ENCODE measurements at places on chromosomes 12 and 14. TPM values are rescaled to one million over a fixed set of nuclear protein-coding genes. Genes with fewer than 3 reads are reported as not detected.

DNA sequence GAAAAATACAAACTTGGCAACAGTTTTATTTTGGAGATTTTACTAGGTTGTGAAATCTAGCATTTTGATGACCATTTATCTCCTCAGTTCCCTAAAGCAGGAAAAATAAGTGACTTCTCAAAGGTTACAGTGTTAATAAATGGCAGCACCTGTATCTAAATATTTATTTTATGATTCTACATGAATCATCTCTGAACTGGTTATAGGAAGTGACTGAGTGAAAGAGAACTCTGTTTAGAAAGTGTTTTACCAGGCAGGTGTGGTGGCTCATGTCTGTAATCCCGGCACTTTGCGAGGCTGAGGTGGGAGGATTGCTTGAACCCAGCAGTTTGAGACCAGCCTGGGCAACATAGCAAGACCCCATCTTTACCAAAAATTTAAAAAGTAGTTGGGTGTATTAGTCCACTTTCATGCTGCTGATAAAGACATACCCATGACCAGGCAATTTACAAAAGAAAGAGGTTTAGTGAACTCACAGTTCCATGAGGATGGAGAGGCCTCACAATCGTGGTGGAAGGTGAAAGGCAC is 26.3 kb downstream of the MIPOL1 start:
- peaks cover 16% of the 10 kb centered on the region for H3K36me3 ChIP-seq
- DNase-seq: no peak
- no peaks in the 10 kb centered on the region for H3K4me1 ChIP-seq
- H3K27ac ChIP-seq: no peak overlapping the region

DNA sequence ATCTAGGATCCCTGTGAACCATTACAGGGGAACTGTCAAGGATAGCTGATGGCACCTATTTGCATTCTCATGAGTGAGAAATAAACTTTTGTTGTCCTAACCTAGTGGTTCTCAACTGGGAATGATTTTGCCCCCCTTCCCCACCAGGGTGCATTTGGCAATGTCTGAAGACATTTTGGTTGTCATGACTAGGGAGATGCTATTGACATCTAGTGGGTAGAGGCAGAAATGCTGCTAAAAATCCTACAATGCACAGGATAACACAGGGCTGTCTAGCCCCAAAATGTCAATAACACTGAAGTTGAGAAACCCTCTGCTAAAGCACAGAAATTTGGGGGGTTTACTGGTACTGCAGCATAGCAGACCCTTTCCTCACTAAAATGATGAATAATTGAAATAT is 140.9 kb upstream of the SRRM4 start:
- peaks cover 4% of the 10 kb centered on the region for H3K27me3 ChIP-seq
- peaks cover 24% of the 10 kb centered on the region for H3K4me1 ChIP-seq
- DNase-seq: no peak
- no peak overlapping the region for H3K4me3 ChIP-seq
- H3K27ac ChIP-seq: no peak overlapping the region

DNA sequence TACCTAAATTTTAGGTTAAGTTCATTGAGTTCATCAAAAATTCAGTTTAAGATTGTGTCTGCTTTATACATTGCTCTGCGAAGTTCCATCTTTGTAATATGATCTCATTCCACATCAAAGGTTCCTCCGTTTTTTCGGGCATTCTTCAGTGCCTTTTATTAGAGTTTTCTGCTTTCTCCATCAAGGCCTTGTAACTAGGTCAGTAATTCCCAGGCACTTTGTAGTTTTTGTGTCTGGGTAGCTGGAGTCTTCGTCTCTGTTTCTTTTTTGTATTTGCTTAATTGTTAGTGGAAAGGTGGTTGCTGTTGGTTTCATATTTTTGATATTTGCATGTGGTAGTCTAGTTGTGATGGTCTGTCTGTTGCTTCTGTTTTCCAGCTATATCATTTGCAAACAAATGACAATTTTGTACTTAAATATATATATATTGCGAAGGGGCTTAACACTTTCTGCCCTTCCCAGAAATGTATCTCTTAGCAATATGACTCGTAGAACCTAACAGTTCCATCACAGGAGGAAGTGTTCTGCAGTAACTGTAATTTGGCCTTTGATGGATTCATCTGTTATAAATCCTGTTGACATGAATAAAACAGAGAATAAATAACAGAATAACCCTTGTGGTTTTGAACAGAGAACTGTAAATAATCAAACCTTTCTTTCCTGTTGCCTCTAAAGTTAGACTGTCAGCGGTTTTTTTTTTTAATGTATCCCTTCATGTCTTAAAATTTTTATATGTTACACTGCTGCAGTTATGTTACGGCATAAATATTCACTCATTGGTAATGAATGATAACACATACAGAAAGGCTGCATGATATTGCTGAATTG is 88.4 kb upstream of the DYNC1H1 start:
- H3K27me3 ChIP-seq: peaks cover 5% of the 10 kb centered on the region
- DNase-seq: no peak
- peaks cover 21% of the 10 kb centered on the region for H3K4me1 ChIP-seq
- H3K27ac ChIP-seq: peak overlapping the region; percentile 43
- no peaks in the 10 kb centered on the region for H3K36me3 ChIP-seq

DNA sequence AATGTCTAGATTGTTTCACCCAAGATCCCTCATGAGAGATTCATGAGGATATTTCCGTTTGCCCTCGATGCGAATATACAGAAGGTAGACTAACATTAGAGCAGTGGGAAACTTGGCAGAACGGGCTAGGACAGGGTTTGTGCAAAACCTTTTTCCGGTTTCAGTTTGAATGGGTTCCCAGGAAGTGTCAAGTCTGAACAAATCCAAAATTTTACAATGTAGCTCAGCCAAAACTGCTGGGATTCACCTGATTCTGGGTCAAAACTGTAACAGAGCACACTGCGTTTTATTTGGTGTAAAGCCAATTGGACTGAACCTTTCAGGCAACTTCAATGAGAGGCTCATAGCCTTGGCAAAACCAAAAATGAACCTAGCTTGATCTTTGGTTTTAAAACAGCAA is 337.8 kb upstream of the DIO2 start:
- H3K4me3 ChIP-seq: no peak overlapping the region
- no peaks in the 10 kb centered on the region for H3K4me1 ChIP-seq
- H3K36me3 ChIP-seq: no peaks in the 10 kb centered on the region

- no peaks in the 10 kb centered on the region for H3K4me1 ChIP-seq
- no peak overlapping the region for H3K4me3 ChIP-seq
- DNase-seq: no peak
- no peak overlapping the region for H3K27ac ChIP-seq
These were observed 188.9 kb downstream of the SLC41A2 start for GRCh38 chr12:104769144-104769561.

- peaks cover 5% of the 10 kb centered on the region for H3K27me3 ChIP-seq
- no peak for DNase-seq
- no peak overlapping the region for H3K27ac ChIP-seq
- H3K4me1 ChIP-seq: peaks cover 1% of the 10 kb centered on the region
- H3K36me3 ChIP-seq: peaks cover 8% of the 10 kb centered on the region
These were observed 34.5 kb upstream of the PLEK2 start for GRCh38 chr14:67446371-67447032.

- no peak for DNase-seq
- no peak overlapping the region for H3K4me3 ChIP-seq
- no peaks in the 10 kb centered on the region for H3K4me1 ChIP-seq
These were observed 132.4 kb downstream of the BRMS1L start for GRCh38 chr14:35958499-35958898.

- peaks cover 14% of the 10 kb centered on the region for H3K4me1 ChIP-seq
- peaks cover 7% of the 10 kb centered on the region for H3K36me3 ChIP-seq
- no peaks in the 10 kb centered on the region for H3K27me3 ChIP-seq
- H3K4me3 ChIP-seq: no peak overlapping the region
- no peak overlapping the region for H3K27ac ChIP-seq
- no peak for DNase-seq
These were observed 89.3 kb downstream of the CACNA1C start for GRCh38 chr12:2142068-2142467.

GRCh38 chr14:94008234-94008633 is 11.1 kb downstream of the CCDC197 start:
- H3K36me3 ChIP-seq: no peaks in the 10 kb centered on the region
- H3K27ac ChIP-seq: no peak overlapping the region
- DNase-seq: no peak
- H3K4me1 ChIP-seq: peaks cover 6% of the 10 kb centered on the region
- no peak overlapping the region for H3K4me3 ChIP-seq

- H3K4me1 ChIP-seq: peaks cover 2% of the 10 kb centered on the region
- H3K27ac ChIP-seq: no peak overlapping the region
- H3K27me3 ChIP-seq: peaks cover 5% of the 10 kb centered on the region
- no peak overlapping the region for H3K4me3 ChIP-seq
These were observed 14.2 kb downstream of the VRTN start for GRCh38 chr14:74362361-74362915.

Gene IGF1
- total RNA-seq: not detected

DNA sequence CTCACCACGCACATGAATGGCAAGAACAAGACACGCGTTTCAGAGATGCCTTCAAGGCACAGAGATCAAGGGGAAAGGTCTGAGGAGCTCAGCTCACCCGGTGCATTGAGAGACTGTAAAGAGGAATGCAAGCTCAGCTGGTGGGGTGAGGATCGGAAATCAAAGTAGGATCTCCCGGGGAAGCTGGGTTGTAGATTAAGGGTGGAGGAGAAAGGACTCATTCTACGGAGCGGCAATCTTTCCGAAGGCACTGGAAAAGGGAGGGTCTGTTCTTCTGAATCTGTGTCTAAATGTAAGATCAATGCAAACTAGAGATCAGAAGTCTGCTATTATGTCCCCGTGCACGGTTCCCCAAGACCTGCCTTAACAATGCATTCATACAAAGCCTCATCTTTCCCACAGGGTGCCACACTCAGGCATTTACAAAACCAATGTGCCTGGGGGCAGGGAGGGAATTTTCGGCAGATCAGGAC is 41.6 kb upstream of the PYGL start:
- peaks cover 4% of the 10 kb centered on the region for H3K4me1 ChIP-seq
- peaks cover 2% of the 10 kb centered on the region for H3K27me3 ChIP-seq
- H3K4me3 ChIP-seq: no peak overlapping the region
- no peak for DNase-seq
- no peak overlapping the region for H3K27ac ChIP-seq

DNA sequence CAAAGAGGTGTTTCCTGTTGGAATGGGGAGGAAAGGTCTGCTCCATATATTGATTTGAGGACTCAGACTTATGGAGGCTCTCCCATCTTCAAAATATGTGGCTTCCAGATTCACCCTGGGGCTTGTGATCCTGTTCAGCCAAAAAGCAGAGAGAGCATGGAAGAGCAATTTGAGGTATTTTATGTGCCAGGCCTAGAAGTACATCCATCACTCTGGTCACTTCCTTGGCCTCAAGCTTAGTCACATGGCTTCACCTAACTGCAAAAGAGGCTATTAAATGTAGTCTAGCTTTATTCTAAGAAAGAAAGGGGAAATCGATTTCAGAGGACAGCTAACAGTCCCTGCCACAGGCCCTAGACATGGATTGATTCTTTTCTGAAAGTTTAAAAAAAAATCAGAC is 86.2 kb downstream of the C12orf50 start:
- H3K27me3 ChIP-seq: peaks cover 2% of the 10 kb centered on the region
- H3K27ac ChIP-seq: no peak overlapping the region
- no peaks in the 10 kb centered on the region for H3K4me1 ChIP-seq

Gene CCDC197
- total RNA-seq: not detected

- no peak for DNase-seq
- H3K27me3 ChIP-seq: no peaks in the 10 kb centered on the region
- H3K27ac ChIP-seq: no peak overlapping the region
These were observed 133.4 kb downstream of the ST8SIA1 start for GRCh38 chr12:22201101-22201500.

DNA sequence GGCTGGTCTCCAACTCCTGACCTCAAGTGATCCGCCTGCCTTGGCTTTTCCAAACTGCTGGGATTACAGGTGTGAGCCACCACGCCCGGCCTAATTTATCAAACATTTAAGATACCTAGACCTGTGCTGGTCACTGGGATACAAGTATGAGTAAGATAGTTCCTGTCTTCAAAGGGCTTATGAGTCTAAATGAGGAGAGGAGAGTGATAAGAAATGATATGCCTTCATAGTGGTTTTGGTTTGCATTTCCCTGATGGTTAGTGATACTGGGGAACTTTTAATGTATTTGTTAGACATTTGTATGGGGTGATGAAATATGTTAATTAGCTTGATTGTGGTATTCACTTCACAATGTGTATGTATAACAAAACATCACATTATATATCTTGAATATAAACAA is 21.2 kb downstream of the TMED10 start:
- H3K27me3 ChIP-seq: no peaks in the 10 kb centered on the region
- H3K36me3 ChIP-seq: no peaks in the 10 kb centered on the region
- no peak overlapping the region for H3K4me3 ChIP-seq
- DNase-seq: no peak
- H3K4me1 ChIP-seq: no peaks in the 10 kb centered on the region

GRCh38 chr14:95569440-95569839 is 34.6 kb downstream of the GLRX5 start:
- H3K4me1 ChIP-seq: no peaks in the 10 kb centered on the region
- no peak overlapping the region for H3K27ac ChIP-seq
- peak; percentile 24 for DNase-seq
- no peaks in the 10 kb centered on the region for H3K27me3 ChIP-seq
- peaks cover 4% of the 10 kb centered on the region for H3K36me3 ChIP-seq
- no peak overlapping the region for H3K4me3 ChIP-seq

- no peak overlapping the region for H3K4me3 ChIP-seq
- DNase-seq: no peak
- no peaks in the 10 kb centered on the region for H3K4me1 ChIP-seq
- no peak overlapping the region for H3K27ac ChIP-seq
- H3K36me3 ChIP-seq: no peaks in the 10 kb centered on the region
- peaks cover 4% of the 10 kb centered on the region for H3K27me3 ChIP-seq
These were observed 60.9 kb upstream of the ZFP36L1 start for GRCh38 chr14:68853749-68854148.

GRCh38 chr12:119809023-119809422 is 68.1 kb downstream of the CIT start:
- no peak overlapping the region for H3K4me3 ChIP-seq
- peaks cover 4% of the 10 kb centered on the region for H3K36me3 ChIP-seq
- no peak for DNase-seq
- H3K27me3 ChIP-seq: no peaks in the 10 kb centered on the region
- H3K27ac ChIP-seq: no peak overlapping the region

DNA sequence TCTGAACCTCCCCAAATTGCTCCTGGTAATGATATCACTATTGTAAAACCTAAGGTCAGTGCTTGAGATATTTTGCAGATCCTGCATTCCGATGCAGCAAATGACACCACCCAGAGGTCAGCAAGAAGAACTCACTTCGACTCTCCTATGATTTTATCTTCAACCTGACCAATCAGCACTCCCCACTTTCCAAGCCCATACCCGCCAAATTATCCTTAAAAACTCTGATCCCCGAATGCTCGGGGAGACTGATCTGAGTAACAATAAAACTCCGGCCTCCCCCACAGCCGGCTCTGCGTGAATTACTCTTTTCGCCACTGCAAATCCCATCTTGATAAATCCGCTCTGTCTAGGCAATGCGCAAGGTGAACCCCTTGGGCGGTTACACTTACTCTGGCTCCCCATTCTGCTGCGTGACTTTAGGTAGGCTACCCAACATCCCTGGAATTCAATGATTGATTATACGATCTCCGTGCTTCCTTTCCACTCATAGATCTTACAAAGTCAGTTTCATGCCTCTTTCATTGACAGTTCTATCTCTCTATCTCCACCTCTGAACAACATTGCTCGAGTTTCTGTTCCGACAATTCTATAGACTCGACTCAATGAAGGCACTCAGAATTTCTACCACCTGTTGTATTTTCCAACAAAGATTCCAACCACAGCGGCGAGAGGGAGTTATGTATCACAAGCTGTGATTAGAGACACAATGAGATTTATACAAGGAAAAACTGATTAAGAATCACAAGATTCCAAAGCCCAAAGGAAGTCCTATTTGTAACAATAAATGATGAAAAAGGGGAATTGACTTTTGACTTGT is 939 bp downstream of the NPC2 start:
- peaks cover 5% of the 10 kb centered on the region for H3K27me3 ChIP-seq
- DNase-seq: no peak
- no peak overlapping the region for H3K4me3 ChIP-seq
- peaks cover 4% of the 10 kb centered on the region for H3K4me1 ChIP-seq
- no peaks in the 10 kb centered on the region for H3K36me3 ChIP-seq
- H3K27ac ChIP-seq: no peak overlapping the region

Gene BDKRB1
- total RNA-seq: not detected
